NCI-H1048 (cell line): ENCODE measurements at places on chromosomes 4 and X.

DNA sequence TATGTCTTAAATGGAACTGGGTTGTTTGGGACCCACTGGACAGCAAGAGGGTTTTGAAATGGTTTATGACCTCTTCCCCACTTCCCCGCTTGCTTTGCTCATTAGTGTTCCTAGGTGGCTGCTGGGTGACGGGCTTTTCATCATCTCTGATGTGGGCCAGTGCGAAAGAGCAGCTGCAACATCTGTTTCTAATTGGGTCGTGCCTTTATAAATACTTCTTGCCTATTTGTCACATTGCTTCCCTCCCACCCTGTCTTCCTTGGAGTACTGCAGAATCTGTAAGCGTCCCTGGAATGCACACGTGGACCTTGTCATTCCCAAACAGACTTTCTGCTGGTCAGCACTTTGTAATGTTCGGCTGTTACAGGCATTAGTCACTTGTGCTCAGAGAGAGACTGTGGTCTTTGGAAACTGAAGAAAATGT is 35.2 kb downstream of the SEPTIN11 start:
- DNase-seq = no peak

DNA sequence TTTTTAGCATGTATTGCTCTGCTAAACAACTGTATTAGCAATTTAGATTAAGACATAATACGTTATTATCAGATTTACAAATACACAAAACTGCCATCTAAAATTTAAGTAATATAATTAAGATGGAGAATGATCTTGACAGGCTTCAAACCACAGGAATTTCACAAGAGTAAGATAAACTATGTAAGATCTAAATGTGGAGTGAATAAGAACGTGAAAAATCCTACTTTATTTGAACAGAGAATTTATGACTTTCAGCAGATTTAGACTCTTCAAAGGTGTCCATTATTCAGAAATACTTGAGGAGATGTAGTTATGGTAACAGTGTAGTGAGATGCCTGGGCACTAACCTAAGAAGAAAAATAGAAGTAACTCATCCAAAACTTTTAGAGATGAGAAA is 73.2 kb downstream of the SLC4A4 start:
- no peak for DNase-seq

- no peak for DNase-seq
Observed at GRCh38 chr4:22824091-22824490, 131.4 kb downstream of the GBA3 start.

DNA sequence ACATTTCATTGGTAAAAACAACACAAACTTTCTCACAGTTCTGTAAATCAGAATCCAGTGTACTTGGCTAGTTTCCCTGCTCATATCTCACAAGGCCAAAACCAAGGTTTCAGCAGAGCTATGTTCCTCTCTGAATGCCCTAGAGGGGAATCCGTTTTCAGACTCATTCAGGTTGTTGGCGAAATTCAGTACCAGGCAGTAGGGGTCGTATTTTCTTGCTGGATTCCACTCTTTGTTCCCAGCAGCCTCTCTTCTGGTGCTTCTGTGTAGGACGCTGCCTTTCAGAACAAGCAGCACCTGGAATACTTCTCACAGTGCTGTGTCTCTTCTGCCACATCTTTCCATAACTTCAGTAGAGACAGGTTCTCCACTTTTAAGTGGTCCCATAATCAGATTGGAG is 351.9 kb downstream of the PCDH18 start:
- no peak for DNase-seq

DNA sequence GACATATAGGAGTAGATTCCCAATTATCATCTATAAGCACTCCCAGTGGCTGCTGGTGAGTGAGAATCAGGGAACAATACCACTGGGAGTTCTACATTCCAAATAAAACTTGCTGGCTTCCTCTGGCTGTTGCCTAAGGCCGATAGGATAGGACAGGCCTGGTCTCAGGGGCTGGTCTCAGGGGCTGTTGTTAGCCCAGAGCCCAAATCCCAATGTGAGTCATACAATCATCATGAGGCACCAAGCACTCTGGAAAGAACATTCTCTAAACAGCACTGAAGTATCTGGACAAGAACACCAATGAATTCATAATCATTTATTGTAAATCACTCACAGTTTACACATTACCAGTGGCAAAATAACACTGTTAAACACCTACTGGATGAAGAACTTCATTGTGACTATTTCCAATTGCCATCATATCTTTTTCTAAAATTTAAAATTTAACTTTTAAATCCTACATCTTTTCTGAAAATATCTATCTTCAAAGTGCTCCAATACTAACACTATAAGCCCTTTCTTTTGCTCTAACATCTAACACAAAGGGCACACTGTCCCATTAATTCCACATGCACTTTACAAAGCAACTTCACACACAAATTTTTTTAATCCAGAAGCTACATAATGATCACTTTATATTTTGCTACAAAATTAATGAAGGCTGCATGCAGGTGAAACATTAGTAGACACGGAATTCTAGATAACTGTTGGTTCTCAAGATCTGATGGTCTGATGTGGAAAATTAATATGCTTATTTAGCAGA is 67.6 kb upstream of the TMEM150C start:
- no peak for DNase-seq

DNA sequence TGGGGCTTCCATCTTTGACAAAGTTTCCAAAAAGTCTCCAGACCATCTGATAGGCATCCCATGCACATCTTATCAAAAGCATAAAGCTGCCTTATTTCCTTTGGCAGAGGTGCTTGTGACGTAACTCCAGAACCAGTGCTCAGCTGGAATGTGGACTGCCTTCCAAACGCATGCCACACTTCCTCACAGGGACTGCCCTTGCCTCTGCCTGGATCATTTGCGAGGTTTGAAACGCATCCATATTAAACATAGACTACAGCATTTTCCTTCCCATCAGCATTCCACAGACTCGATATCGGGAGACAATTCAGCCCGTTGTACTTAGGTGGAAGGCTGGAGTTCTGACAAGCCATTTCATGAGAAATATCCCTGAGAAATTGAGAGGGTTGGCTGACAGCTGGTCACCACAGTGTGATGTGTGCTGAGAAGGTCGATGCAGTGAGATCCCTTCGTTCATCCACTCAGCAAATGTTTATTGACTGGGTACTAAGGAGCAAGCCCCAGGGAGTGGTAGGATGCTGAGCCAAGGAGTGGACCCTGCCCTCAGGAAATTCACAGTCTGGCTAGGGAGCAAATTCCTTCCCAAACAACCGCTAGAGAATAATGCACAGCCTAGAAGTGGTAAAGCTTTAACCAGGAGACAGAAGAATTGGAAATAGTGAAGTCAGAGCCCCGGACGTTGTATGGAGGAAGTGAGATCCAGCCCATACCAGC is 376.0 kb downstream of the BCOR start:
- DNase-seq = no peak

GRCh38 chr4:104593019-104593418 is 98.3 kb upstream of the CXXC4 start:
- DNase-seq = no peak

DNA sequence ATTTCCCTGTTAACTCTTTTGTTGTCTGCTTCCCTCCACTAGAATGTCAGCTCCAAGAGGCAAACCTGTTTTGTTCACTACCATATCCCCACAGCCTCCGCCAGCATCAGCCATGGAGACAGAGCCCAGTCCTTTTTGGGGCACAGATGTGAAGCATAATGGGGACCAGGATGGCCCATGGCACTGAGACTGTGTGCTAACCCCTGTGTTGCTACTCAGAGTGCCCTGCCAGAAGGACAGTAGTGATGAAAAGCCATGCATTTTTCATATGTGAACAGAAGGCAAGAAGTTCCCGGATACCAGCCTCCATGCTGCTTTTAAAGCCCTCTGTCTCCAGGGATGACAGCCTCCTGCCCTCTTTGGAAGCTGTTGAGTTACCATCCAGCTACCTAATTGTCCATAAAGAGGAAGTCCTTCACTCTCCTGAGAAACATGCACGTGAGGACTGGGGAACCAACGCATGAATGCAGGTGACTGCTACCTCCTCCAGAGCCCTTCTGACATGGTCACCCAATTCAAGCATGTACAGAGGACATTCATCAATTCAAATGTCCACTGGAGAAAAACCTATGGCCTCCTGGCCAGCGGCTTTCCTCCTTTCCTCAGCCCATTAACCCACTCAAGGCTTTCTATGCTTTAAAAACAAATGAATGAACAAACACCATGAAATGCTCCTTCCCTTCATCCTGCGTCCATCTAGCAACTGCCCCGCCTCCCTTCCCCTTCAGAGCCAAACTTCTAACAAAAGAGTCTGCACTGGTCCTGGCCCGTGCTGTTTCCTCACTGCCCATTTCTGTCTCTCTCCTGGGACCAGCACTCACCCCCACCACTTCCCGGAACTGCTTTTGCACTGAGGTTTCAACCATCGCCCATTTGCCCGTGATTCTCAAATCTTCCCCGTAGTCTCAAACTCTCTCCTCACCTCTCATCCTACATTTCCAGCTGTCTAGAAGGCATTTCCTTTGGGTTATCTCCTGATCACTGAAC is 18.0 kb downstream of the PNMA6F start:
- no peak for DNase-seq

- no peak for DNase-seq
Observed at GRCh38 chr4:33060674-33061542, 2340.7 kb downstream of the PCDH7 start.

DNA sequence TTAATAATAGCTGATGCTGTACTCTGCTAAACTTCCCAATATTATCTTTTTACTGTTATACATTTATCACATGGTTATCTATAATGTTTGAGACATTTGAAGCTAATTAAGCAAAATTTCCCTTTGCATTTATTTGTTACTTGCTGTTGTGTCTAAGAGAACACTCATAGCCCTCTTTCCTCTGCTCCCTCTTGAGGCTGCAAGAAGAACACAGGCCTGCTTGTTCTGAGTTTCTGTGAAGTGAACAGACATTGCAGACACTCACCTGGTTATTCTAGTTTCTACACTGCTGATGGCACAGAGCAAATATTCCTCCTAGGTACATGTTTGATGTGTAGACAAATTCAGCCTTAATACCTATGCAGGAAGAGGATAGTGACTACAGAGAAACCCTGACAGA is 367.8 kb downstream of the GASK1B start:
- DNase-seq = peak; percentile 6

DNA sequence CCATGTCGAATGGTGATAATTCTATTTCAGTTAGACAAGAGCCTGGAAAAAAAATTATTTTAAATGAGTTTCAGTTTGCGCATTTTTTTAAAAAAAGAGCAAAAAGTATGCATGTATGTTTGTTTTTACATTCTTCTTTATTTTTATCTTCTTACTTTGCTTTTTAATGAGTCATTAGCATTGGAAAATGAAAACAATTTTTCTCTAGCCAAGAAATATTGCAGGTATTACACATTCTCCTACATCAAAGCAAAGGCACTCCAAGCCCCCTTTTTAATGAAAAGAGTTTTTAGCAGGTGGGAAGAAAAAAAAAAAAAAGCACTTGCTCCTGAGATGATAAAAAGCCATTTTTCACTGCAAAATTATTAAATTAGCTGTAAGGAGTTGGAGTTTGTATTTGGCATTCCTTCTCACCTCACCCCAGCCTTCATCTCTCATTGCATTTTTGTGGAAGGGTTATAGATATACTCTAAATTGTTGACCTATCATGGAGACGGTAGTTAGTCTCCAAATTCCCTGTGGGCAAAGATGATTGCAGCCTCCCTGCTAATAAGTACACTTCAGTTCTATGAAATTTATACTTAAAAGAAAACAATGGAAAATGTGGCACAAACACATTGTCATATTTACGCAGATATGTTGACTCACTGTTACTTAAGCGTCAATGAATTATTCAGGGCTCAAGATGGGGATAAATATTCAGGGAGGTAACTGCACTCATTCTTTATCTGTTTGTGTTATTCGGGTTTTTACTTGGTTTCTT is 43.8 kb downstream of the PALLD start:
- no peak for DNase-seq

- no peak for DNase-seq
Observed at GRCh38 chr4:14749910-14750309, 252.4 kb upstream of the CPEB2 start.

DNA sequence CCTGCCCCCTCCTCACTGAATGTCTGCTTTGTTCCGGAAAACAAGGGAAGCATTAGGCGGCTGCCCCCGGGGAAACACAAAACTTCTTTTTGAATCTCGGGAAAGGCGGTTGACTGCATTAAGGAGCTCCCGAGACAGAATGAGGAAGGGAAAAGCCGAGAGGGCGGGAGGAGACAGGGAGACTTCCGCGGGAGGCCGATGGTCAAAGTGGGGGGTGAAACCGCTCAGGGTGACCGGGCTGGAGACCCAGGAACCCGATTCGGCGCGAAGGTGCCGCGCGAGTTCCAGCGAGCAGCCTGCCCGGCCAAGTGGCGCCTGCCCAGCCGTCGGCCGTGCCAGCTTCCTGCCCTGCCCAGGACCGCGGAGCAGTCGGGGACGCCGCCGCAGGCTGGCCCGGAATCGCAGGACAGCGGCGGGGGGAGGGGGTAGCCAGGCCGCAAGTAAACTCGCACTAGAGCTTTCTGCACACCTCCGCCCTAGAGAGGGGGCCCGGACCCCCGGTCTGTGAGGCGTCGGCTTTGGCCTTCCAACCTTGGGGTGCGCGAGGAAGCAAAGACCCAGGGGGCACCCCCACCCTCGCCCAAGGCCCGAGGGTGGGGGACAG is 55.1 kb upstream of the BCOR start:
- no peak for DNase-seq

- DNase-seq = no peak
Observed at GRCh38 chr4:77036206-77036605, 39.6 kb downstream of the CCNI start.

- no peak for DNase-seq
Observed at GRCh38 chr4:85431156-85431555, 43.8 kb upstream of the ARHGAP24 start.

DNA sequence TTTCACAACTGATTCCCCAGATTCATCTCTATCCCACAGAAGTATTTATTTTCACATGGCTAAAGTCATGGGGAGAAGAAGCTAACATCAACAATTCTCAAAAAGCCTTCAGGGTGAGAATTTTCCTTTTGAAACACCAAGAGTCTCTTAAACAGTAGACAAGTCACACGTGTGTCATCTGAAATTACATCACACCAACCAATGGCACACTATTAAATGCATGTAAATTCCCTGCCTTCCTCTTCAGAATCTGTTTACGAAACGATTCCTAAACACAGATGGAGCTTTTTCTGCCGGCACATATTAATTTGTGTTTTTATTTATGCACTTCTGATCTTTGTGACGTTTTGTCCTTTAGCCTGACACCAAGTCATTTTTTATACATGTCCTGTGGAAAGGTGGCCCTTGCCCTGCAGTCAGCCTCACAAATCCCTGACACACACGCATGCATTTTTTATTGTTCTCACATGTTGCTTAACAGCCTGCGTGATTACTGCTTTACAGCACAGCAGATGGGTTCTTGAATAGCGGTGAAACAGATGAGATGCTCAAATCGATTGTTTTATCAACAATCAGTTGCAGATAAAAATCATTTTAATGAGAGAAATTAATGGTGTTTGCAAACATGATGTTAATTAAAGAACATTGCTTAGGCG is 735.9 kb upstream of the TENM3 start:
- DNase-seq = no peak

- no peak for DNase-seq
Observed at GRCh38 chrX:96576368-96576767, 108.3 kb upstream of the DIAPH2 start.

DNA sequence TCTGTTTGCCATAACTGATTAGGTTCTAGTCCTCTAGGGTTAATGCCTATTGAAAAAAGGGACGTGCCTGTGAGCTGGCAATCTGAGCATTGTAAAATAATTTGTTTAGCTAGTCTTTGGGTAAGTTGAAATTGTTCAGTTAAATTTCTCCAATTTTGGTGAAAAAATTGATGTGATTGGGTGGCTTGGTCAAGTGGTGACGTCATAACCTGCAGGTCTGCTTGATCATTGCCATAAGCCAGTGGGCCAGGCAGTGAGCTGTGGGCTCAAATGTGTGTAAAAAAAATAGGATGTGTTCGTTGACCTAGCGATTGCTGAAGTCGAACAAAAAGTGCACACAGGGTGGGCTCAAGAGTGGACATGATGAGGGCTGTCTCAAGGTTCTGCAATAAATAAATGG is 193.3 kb downstream of the ZC4H2 start:
- no peak for DNase-seq
